MCF 10A (cell line): ENCODE measurements at places on chromosomes 1 and 21.
A peak's percentile ranks its signal among the peaks of the same experiment; 100 is the strongest.

GRCh38 chr1:32619701-32620485 lies 30.5 kb downstream of the ZBTB8OS start:
- no peaks in the 10 kb centered on the region for H3K4me1 ChIP-seq
- peak; percentile 20 for DNase-seq
- H3K36me3 ChIP-seq = peaks cover 52% of the 10 kb centered on the region
- H3K27ac ChIP-seq = no peak overlapping the region
- H3K27me3 ChIP-seq = no peaks in the 10 kb centered on the region

GRCh38 chr1:200262326-200262965 lies 147.4 kb downstream of the ZNF281 start:
- H3K27ac ChIP-seq = no peak overlapping the region
- H3K27me3 ChIP-seq = no peaks in the 10 kb centered on the region
- H3K4me3 ChIP-seq = no peak overlapping the region
- H3K4me1 ChIP-seq = no peaks in the 10 kb centered on the region

- H3K27ac ChIP-seq = no peak overlapping the region
- H3K4me3 ChIP-seq = no peak overlapping the region
- H3K36me3 ChIP-seq = peaks cover 5% of the 10 kb centered on the region
- H3K27me3 ChIP-seq = no peaks in the 10 kb centered on the region
Measured at GRCh38 chr1:24572301-24572700, 16.4 kb downstream of the NCMAP start.

DNA sequence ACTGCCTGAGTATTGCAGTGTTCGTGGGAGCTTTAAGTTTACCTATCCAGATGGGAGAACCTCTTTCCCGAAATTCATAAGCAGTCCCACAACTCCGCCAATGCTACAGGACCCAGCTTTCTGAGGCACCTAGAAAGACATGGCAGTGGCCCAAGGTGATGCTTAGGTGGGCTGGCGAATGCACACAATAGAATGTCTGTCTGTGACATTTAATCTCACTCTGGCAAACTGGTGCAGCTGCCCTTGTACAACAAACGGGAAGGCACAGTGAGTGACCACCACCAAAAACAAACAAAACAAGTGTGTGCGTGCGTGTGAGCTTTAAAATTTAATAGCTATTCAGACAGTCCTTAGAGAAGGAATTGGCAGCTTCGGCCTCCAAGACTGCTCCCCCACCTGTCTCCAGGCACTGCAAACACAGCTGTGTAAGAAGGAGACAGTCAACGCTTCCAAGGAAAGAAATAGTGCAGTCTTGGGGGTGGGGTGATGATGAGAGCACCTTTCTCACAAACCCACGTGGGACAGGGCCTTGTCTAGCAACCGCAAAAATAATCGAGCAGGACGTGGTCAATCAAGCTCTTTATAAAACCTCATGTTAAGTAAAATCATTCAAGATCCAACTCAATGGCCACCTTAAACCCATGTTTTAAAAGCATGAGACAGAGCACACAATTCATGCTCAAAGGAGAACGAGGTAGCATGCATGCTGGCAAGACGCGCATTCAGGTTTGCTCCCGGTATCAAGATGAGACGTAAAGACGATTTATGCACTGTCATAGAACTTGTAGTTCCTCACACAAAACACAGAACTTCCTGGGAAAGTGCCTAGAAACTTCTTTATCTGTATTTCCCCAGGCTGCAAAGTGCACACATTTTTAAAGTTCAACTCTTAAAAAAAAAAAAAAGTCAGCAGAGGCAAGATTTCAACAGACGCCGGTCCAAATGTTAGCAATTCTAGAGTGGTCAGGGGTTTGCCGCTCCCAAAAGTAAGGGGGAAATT lies 84.1 kb downstream of the TM2D1 start:
- H3K27me3 ChIP-seq = no peaks in the 10 kb centered on the region
- H3K4me3 ChIP-seq = no peak overlapping the region
- no peak for DNase-seq
- peaks cover 16% of the 10 kb centered on the region for H3K4me1 ChIP-seq
- H3K27ac ChIP-seq = no peak overlapping the region

DNA sequence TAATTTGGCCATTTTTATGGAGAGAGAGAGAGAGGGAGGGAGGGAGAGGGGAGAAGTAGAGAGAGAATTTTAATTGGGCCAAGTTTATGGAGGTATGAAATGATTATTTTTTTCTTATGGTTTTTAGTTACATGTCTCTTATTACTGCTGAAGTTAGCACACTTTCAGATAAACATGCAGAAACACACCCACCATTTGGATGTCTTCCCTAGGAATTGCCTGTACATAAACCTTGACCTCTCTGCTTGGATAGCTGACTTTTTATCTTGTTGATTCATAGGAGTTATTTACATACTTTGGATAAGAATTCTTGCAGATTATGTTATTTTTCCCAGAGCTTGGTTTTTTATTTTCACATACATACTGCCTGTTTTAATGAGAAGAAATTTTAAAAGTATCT lies 310.2 kb upstream of the ADAMTS5 start:
- DNase-seq = no peak
- H3K36me3 ChIP-seq = no peaks in the 10 kb centered on the region
- H3K4me3 ChIP-seq = no peak overlapping the region
- peaks cover 14% of the 10 kb centered on the region for H3K4me1 ChIP-seq
- H3K27me3 ChIP-seq = no peaks in the 10 kb centered on the region
